ENCODE measurements at places on chromosomes 3 and 15.

DNA sequence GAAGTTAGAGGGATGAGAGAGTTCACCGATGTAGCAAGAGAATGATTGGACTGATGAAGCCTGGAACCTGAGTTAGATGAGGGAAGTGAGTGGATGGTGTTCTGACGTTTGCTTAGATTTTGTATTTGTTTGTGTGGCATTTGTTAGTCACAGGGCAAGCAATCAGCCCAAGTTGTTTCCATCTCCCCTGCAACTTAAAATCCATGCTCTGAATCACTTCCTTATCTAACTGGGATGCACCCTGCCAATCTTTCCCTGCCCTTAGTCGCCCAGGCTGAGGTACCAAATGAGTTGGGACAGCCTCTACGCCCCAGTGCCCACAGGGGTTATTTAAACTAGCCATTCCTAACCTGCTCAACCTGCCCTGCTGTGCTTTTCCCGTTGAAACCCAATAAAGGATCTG is 12.6 kb downstream of the PAQR5 start:
- DNase-seq, result no peak

- no peak for DNase-seq
Measured at GRCh38 chr3:25056803-25057351, 371.2 kb upstream of the RARB start.

- DNase-seq, result peak; percentile 13
Measured at GRCh38 chr3:25448750-25449692, 21.0 kb downstream of the RARB start.

DNA sequence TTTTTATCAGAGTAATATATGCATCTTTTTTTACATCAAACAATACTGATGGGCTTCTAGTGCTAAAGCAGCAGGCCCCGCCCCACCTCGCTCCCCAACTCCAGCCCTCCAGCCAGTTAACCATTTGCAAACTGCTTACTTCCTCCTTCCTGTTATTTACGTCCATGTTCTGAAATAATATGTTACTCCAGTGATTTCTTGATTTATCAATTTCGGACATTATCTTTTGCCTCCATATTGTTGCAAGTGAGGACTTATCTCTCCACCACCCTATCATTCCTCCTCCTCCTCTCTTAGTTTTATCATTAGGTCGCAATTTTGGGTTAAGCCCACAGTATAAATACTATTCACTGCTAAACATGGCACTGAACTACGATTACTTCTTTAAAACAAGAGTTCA is 39.5 kb downstream of the ZNF710 start:
- DNase-seq, result no peak

GRCh38 chr3:150377601-150378300 is 30.3 kb upstream of the TSC22D2 start:
- no peak for DNase-seq

GRCh38 chr3:108096532-108097321 is 5.9 kb upstream of the CD47 start:
- DNase-seq, result no peak

- DNase-seq, result no peak
Measured at GRCh38 chr15:50335251-50335650, 19.7 kb downstream of the GABPB1 start.

GRCh38 chr3:129974833-129975704 is 549 bp downstream of the TRH start:
- DNase-seq, result no peak

DNA sequence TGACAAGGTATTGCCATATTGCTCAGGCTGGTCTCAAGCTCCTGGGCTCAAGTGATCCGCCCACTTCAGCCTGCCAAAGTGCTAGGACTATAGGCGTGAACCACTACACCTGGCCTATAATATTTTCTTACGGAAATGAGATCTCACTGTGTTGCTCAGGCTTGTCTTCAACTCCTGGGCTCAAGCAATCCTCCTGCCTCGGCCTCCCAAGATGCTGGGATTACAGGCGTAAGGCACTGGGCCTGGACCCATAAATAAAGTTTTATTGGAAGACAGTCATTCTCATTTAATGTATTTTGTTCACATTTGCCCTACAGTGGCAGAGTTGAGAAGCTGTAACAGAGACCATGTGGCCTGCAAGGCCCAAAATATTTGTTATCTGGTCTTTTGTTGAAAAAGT is 142.1 kb downstream of the RBPMS2 start:
- DNase-seq, result no peak

All from NCI-H1092 (cell line).